ENCODE measurements at places on chromosomes 12 and 14.
A peak's percentile ranks its signal among the peaks of the same experiment; 100 is the strongest.

DNA sequence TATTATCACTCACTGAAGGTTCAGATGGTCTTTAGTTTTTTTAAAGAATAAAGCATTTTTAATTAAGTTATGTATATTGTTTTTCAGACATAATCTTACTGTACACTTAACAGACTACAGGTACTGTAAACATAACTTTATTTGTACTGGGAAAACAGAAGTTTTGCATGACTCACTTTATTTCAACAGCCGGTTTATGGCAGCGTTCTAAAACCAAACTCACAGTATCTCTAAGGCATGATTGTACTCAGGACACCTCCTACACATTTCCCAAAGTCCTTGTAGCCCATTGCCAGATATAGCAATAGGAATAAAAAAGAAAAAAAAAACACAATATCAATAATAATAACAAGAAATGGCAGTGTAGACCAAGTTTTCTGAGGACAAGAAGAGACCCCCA, 1341.4 kb downstream of the FSCB start:
- no peak for DNase-seq

GRCh38 chr14:39548358-39548757, 116.1 kb upstream of the FBXO33 start:
- peak; percentile 47 for DNase-seq

DNA sequence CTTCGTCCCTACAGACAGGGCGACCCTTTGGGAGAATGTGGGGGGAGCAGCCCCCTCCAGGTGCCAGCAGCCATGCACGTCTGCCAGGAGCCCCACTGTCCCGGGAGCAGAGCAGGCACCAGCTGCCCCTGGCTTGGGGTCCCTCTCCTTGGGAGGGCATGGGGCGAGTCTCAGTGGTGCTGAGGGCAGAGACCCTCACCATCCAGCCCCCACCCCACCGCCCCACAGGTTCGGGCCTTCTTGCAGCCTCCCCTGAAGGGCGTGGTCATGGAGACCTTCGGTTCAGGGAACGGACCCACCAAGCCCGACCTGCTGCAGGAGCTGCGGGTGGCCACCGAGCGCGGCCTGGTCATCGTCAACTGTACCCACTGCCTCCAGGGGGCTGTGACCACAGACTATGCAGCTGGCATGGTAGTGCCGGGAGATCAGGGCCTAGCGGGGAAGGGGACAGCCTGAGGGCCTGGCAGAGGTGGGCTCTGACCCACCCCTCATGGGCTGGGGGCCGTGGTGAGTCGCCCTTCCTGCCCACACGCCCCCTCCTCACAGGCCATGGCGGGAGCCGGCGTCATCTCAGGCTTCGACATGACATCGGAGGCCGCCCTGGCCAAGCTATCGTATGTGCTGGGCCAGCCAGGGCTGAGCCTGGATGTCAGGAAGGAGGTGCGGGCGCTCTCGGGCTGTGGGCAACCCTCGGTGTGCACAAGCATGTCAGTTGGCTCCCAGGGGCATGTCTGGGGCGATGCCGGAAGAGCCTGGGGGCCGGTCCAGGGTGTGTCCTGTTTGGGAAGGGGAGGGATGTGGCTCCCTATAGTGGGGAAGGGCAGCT, 18.8 kb downstream of the ASPG start:
- DNase-seq: no peak

DNA sequence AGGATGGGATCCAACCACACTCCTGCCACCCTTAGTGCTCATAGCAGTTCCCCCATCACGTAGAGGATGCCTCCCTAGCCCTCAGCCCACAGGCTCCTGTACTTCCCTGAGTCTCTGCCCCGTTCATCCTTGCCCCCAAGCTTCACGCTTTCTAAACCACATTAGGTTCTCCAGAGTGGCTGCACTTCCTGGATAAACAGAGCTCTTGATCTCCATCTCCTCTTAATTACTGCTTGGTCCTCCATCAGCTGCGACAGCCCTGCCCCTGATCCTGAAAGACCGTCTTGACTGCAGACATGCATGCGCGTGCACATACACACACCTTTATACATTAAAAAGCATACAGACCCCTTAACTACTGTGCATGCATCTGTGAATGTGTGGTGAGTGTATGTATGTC, 530.0 kb downstream of the BCL11B start:
- DNase-seq: no peak

DNA sequence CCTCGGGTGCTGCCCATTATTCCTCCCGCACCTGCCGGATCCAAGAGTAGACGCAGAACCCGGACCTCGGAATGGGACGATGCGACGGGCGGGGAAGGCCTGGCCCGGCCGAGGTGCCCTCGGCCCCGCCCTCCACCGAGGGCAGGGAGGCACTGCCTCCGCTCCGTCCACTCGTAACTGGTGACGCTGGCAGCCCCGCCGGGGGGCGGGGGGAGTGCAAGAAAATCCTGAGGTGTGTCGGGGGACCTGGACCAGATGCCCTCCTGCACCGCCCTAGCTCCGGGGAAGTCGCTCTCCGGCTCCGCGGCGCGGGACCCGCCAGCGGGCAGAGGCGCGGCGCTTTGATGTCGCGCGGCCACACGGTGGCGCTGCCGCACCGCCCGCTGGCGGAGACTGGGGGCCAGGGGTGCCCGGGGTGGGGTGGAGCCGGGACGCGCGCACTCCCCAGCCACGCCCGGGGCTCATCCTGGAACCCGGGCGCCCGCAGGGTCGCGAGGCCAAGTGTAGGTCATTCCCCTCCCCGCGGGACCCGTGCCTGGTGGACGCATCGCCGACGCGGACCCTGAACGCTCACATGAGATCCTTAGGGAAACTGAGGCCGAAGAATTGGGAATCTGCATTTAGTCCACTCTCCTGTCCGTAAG, 202.8 kb downstream of the TTC8 start:
- peak; percentile 9 for DNase-seq

DNA sequence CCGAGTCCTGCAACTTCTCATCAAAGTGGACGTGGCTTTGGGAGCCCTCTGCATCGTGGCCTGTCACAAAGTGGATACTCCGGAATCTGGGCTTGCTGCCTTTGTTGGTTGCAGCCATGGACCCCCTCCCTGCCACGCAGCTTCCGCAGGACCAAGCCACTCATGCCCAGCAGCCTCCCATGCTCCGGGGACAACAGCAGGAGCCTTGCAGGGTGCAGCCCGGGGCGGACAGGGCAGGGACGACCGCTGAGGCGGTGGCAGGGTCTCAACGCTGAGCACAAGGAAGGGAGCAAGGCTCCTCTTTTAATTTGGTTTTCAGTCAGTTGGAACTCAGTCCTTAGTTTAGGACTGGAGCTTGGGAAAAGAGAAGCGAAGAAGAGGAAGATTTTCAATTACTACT, 12.1 kb upstream of the ADCY6 start:
- DNase-seq: no peak

DNA sequence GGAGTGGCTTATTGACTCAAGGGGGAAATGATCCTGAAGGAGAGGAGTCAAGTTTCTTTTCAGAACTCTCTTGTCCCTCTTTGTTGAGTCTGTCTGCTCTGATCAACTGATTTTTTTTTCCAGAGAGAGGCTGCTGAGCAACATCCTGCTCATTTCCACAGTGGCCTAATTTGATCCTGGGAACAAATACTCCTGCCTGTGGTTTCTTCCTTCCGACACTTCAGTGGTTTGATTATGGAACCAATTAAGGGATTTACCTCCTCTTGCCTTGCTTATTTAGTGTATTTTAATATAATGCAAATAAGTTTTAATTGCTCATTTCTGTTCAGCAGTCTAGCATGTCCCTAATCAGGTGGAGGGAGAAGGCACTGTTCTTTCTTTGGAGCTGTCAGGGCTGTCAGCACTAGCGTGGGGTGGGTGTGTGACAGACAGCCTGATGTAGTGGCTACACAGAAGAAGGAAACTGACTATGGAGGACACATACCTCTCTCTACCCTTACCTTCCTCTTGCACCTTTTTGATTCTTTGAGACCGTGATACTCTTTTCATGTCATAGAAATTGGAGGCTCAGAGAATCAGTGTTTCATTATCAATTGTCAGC, 344.9 kb upstream of the STXBP6 start:
- no peak for DNase-seq

DNA sequence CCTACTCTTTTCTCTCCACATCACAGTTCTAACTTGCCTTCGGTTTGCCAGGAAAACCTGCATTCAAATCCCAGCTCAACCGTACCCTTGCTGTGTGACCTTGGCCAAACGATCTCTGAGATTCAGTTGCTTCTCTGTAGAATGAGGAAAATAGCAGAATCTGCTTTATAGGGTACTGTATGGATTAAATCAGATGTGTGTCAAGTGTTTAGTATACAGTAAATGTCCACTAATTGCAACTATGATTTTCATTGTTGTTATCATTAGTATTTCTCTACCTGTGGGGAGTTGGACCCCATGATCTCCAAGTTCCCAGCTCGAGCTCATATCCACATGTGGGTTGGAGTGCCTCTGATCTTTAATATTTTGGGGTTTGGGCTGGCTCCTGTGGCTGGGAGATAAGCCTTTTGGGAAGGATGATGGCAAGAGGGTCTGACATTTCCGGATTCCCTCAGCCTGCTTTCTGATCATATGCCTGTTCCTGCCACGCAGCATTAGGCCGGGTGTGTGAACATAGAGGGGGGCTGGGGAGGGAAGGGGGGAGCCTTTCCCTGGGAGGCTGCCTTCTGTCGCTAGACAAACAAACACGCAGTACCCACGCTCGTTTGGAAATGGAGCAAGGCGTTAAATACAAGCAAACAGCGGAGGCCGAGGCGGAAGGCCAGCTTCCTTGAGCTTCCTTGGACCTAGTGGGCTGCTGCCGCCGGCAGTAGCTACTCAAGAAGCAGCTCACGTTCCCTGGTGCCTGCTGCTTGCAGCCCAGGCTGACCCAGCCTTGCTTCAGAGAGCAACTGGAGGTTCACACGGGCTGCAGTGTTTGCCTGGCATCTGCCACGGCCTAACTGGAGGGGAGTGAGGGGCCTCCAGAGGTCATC, 213.5 kb upstream of the LHX5 start:
- no peak for DNase-seq

DNA sequence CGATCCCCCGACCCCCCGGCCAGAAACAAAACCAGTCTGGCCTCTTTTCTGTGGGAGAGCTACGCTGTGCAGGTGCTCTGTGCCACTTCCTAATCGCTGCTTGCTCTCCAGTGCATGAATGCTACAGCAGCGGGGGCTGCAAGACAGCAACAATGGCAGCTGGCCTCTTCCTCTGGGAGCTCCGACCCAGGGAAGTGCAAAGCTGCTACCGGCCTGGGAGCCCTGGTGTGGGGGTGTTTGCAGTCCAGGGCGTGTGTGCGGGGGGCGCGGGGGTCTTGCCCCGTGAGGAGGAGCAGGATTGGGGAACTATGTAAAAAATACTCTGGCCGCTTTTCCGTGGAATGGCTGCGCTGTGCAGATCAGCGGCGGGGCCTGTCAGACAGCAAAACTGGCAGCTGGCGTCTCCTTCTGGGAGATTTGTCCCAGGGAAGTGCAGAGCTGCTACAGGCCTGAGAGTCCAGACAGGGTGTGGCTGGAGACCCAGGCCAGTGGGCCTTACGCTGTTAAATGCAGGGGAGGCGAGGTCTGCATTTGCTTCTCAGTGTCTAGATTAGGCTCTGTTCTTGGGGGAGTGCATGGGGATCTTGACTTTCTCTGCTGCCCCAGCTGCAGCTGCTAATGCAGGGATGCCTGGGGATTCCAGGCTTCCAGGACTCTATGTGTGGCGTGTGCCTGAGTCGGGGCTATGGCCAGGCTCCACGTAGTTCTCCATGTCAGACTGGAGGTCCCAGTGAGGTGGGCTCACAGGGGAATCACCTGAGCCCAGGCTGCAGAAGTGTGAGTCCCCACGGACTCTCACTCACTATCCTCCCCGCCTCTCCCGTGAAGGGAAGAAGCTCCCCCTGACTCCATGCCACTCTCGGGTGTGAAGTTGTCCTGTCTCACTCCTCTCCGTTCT, 344.5 kb downstream of the AEBP2 start:
- peak; percentile 84 for DNase-seq

- DNase-seq: no peak
Observed at GRCh38 chr12:91327889-91328288, 145.3 kb upstream of the DCN start.

DNA sequence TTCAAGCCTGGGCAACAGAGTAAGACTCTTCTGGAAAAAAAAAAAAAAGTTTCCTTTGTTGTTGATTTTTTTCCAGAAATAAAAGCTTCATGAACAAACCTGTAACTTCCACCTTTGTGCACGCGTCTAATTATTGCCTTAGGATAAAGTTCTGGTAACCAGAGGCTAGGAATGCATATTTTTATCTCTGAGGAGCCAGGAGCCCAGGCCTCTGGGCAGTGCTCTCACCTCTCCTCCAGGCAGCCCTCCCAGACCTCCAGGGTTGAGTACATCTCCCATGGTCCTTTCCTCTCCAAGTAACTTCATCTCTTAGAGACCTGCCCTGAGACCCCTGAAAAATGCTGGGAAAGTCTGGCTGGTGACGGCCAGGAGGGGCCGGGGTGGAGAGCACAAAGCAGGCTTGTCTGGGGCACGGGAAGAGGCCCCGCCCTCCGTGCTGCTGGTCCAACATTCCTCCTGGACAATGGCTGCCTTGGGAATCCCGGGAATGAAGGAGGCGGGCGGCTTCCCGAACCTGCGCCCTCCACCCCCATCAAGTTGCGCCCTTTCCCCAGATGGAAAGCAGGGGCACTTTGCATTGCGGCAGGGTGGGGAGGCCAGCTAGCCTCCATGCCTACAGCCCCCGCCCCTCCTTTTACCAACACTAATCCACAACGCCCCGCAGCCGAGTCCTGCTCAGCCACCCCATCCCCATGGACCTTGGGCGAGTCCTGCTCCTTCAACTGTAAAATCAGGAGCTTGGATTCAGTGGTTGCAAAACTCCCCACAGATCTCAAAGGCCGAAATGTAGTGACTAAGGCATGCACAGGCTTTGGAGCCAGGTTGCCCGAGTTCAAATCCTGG, 7.3 kb upstream of the FIGNL2 start:
- peak; percentile 58 for DNase-seq

- no peak for DNase-seq
Observed at GRCh38 chr12:61542551-61542950, 717.7 kb upstream of the USP15 start.

- no peak for DNase-seq
Observed at GRCh38 chr12:115312901-115313300, 628.9 kb upstream of the TBX3 start.

Measured in NCI-H146 (cell line).